ENCODE measurements at places on chromosomes 3 and 15.

- DNase-seq: peak; percentile 66
Observed at GRCh38 chr3:107574650-107575049, 51.9 kb downstream of the BBX start.

DNA sequence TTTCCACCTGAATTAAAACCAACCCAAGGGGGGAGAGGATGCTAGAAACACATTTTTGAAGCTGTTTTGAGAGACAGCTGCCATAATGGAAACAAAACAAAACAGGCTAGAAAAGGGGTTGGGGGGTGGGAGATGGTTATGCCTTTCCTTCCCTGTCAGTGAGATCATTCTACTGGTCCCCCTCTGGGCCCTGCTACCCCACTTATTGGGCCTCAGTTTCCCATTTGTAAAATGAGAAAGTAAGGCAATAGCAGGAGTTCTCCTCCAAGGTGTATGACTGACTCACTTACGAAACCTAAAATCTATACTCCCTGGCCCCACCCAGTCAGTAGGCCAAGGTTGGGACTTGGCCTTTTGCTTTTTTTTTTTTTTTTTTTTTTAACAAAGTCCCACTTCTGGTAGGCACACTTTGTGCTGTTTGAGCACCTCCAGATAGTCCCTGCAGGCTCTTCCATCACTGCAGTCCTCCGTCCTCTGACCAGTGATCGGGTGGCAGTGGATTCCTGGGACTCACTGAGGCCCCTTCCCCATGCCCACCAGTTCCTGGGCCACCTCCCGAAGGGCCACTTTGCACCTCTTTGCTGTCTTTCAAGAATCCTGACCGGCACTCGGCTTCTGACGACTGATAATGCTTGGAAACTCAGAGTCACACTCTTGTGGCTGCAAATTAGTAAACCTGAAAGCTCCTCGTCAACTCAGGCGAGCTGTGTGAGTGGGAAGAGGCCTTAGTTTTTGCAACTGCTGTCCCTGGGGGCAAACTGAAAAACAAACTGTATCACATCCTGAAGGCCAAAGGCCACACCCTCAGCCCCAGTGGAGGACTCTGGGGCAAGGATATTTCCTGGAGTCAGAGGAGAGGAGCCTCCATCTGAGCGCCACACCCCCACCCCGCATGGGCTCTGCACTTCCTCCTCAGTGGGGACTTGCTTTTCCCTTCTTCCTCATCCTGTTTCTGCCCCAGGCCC is 6.7 kb upstream of the PSTPIP1 start:
- DNase-seq: no peak

- DNase-seq: no peak
Observed at GRCh38 chr3:4494895-4495264, 1.7 kb downstream of the ITPR1 start.

- DNase-seq: no peak
Observed at GRCh38 chr15:37581866-37582532, 352.4 kb upstream of the TMCO5A start.

DNA sequence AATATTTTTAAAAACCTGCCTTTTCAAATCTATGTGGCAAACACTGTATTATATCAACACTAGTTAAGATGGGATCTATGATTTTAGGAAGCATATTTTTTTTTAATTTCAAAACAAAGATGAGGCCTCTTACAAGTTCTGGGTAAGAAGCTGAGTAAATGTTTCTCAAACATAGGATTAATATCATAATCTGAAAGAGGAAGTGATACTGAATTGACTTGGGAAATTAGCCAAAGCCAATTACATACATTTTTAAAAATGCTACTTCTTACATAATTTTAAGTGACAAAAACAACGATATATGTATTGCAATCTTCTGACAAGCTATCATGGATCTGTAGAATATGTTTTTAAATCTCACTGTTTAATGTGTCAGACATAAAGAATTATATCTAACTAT is 135.1 kb upstream of the UBP1 start:
- DNase-seq: no peak

- DNase-seq: peak; percentile 49
Observed at GRCh38 chr15:92377083-92377789, 16.4 kb upstream of the ST8SIA2 start.

DNA sequence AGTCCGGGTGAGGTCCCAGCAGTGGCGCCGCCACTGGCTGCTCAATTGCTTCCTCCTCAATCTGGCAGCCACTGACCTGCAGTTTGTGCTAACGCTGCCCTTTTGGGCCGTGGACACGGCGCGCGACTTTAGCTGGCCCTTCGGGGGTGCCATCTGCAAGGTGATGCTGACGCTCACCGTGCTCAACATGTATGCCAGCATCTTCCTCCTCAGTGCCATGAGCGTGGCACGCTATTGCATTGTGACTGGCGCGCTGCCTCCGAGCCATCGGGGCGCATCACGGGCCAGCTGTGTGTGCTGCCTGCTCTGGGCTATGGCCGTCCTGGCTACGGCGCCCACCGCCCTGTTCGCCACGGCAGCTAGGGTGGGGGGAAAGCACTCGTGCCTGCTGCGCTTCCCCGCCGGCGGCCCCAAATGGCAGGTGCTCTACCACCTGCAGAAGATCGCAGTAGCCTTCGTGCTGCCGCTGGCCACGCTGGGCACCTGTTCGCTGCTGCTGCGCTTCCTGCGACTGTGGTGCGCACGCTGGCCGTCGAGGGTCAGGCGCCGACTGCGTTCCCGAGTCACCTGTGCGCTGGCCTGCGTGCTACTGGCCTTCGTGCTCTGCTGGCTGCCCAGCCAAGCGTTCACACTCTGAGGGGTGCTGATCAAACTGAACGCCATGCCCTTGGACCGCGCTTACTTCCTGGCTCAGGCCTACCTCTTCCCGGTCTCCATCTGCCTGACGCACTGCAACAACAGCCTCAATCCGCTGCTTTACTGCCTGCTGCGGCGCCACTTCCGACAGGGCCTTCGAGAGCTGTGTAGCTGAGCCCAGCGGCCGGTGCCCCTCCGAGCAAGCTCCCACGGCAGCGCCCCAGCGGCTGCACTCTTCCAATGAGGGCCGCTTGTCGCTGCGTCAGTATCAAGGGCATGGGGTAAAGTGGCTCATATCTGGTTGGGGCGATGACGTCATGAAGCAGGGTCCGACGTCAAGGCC is 20.3 kb upstream of the ADAMTS7 start:
- no peak for DNase-seq

GRCh38 chr3:183563536-183563874 is 8.0 kb upstream of the KLHL6 start:
- DNase-seq: no peak

- DNase-seq: peak; percentile 77
Observed at GRCh38 chr3:147521646-147522045, 112.5 kb downstream of the ZIC1 start.

- DNase-seq: peak; percentile 73
Observed at GRCh38 chr3:56783644-56784447, 17.9 kb downstream of the ARHGEF3 start.

- DNase-seq: peak; percentile 42
Observed at GRCh38 chr15:78365917-78366316, 25.8 kb downstream of the CRABP1 start.

DNA sequence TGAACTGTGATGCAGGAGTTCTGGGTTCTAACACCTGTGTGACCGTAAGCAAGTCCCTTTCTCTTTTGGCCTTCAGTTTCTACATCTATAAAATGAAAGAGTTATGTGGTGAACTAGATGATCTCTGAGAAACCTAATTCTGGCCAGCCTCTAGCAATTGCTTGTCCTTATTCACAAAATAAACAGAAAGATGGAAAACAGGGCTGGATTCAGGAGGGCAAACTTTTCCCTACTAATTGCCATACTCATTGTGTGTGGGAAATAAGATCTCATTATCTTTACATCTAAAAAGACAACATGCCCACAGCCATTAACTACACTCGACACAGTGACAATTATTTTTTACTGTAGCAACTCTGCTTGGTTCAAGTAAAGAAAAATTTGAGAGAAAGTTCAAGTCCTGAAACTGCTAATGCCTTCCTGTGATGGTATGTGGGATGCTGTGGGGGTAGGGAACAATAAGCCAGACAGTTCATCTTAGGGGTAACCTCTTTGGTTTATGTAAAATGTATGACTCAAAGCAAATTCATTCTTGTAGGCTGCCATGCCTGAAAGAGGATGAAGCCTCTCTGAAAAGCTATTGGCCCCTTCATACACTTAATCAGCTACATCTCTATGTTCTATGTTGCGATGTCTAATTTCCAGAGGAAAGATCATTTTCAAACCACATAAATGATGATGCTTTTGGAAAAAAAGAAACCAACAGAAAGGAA is 177.6 kb upstream of the BCL6 start:
- DNase-seq: peak; percentile 47

DNA sequence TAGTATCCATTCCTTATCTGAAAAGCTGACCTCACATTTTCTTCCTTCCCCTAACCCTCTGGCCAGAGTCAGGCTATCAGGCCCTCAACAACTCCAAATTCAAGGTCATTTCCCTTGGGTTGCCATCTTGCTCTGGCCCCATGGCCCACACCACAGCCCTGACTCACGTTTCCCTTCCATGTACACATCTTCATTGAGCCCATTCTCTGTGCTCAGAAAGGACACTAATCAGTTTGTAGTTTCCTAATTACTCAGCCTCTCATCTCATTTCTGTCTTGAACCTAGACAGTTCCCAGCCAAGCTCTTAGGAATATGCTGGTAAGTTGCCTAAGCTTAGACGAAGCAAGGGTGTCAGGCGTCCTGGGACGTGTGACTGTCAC is 14.9 kb downstream of the TGM5 start:
- no peak for DNase-seq

DNA sequence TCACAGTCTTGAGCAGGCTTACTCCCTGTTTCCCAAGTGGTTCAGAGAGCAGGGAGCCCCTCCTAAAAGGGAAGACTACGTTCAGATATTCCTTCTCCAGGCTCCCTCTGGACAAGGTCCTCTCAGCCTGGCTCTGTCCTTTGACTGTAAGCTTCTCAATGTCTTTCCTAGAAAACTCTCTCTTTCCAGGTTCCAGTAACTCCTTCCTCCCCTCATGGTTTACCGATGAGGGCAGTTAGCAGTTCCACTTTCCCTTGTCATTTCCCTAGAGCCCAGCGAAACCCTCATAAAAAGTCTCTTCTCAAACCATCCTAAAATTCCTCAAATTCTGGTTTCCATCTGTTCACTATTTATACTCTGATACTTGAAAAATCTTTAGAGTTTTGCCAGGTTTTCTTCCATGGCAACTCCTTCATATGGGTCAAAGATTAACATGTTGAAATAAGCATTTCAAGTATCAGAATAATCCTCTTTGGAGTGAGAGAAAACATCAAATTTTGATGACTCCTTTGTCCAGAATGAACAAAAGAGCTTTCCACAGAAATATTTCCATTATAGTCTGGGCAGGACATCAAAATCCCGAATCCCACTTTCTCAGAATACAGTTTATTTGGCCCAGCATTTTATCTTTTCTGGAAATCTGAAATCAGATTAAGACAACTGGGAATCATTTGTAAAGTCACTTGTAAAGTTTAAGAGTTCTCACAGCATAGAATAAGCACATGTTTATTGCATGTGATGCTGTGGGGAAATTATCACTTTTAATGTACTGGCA is 599.4 kb downstream of the UNC13C start:
- DNase-seq: no peak

DNA sequence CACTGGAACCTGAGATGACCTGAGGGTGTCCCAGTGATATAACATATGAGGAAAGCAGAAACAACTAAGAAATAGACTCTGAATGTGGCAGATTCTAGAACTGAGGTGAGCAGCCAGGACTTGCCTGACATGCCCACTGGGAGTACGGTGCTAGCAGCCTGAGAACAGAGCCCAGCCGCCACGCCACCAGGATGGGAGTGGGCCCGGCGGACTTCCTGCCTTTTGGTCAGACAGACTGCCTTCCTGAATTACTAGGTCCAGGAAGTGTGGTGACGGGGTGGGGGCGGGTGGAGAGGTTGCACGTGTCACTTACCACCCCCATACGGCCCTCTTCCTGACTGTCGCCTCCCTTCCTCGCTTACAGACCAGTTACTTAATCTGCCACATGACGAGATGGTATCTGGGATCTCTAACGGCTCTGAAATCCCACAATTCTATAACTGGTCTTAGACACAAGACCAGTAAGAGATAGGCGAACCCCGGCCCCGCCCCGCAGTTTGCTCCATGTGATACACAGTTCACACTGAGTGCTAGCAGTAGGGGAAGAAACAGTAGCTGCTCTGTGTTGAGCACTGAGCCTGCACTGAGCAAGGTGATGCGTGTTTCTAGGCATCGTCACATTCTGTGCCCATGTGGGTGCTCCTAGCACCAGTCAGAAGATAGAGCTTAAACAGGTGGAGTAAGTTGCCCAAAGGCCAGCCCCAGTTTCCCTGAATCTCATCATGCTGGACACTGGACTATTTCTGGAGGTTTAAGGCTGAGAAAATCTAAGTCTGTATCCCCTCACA is 95.7 kb downstream of the CPN2 start:
- DNase-seq: no peak

DNA sequence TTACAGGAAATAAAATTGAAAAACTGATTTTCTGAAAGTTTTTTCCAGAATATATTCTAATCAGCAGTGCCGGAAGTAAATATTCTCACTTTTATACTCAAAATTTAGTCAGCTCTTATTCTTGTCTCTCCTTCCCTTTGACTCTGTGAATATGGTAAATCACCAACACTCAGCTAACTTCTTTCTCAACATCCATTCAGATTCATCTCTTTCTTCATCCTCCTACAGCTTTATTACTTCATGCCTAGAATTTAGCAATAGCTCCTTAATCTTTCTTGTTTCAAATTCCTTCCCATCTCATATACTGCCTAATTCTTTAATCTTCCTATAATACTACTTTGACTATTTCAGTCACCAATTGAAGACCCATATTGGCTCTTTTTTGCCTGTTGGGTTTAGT is 67.9 kb downstream of the FGF7 start:
- peak; percentile 71 for DNase-seq

DNA sequence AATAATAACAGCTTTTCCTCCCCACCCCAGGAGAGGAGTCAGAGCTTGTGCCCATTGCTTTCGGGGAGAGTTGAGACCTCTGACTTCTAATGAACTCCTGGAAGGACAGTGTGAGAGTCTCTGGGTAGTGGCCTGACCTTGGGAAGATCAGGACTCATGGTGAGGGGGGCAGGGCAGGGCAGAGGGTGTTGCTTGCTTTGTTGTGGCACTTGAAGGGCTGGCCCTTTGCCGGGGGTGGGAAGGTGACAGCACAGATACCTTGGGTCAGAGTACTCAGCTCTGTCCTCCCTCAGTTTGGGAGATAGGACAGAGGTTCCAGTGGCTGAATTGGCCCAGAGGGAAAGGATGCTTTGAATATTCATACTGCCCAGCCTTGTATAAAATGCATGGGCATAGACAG is 15.8 kb downstream of the RBP2 start:
- no peak for DNase-seq

- DNase-seq: no peak
Observed at GRCh38 chr3:183500319-183500718, 55.2 kb downstream of the KLHL6 start.
